ENCODE measurements at places on chromosomes 7 and 10. TPM values are rescaled to one million over a fixed set of nuclear protein-coding genes. Genes with fewer than 3 reads are reported as not detected.

KIN gene
- 11.0 TPM for total RNA-seq

GPR15LG gene
- not detected for total RNA-seq

BLNK gene
- total RNA-seq: not detected

VGF gene
- total RNA-seq: 338 TPM

Data from A375 (cell line).